ENCODE measurements at places on chromosomes 7 and 10. TPM values are rescaled to one million over a fixed set of nuclear protein-coding genes. Genes with fewer than 3 reads are reported as not detected.

The DUSP5 gene
- polyA plus RNA-seq = 66.7 TPM

The ALDH18A1 gene
- 49.8 TPM for polyA plus RNA-seq

The CYP17A1 gene
- polyA plus RNA-seq = not detected

The SYCE1 gene
- polyA plus RNA-seq = not detected

The RASSF4 gene
- 3.4 TPM for polyA plus RNA-seq

The ZP3 gene
- 3.1 TPM for polyA plus RNA-seq

The HOXA5 gene
- 8.6 TPM for polyA plus RNA-seq

The OR2A42 gene
- not detected for polyA plus RNA-seq

The URGCP gene
- polyA plus RNA-seq = 21.8 TPM

The ATRNL1 gene
- 0.06 TPM for polyA plus RNA-seq

The MORN4 gene
- 13.3 TPM for polyA plus RNA-seq

The WIPF3 gene
- 0.25 TPM for polyA plus RNA-seq

The SPDYE18 gene
- not detected for polyA plus RNA-seq

The SPAM1 gene
- not detected for polyA plus RNA-seq

The TEX47 gene
- polyA plus RNA-seq = not detected

The TMEM236 gene
- polyA plus RNA-seq = 0.06 TPM

The STRIP2 gene
- 8.2 TPM for polyA plus RNA-seq

The MUC3A gene
- polyA plus RNA-seq = 0.51 TPM

The CPA2 gene
- polyA plus RNA-seq = 0.33 TPM

The ACBD7 gene
- 0.16 TPM for polyA plus RNA-seq

The VDAC2 gene
- 150 TPM for polyA plus RNA-seq

The ABCB1 gene
- 0.16 TPM for polyA plus RNA-seq

The GDF2 gene
- not detected for polyA plus RNA-seq

The SHLD2 gene
- 7.7 TPM for polyA plus RNA-seq

The ARHGEF35 gene
- polyA plus RNA-seq = 7.6 TPM

The HSPA12A gene
- polyA plus RNA-seq = 5.9 TPM

The HOGA1 gene
- 0.32 TPM for polyA plus RNA-seq

The CYP26A1 gene
- not detected for polyA plus RNA-seq

The SLC26A3 gene
- not detected for polyA plus RNA-seq

The GBX1 gene
- not detected for polyA plus RNA-seq

The PDE1C gene
- polyA plus RNA-seq = 8.0 TPM

The FAM237B gene
- not detected for polyA plus RNA-seq

The PNLIPRP3 gene
- polyA plus RNA-seq = 39.7 TPM

The NPTX2 gene
- 0.01 TPM for polyA plus RNA-seq

The IFIT2 gene
- polyA plus RNA-seq = 0.41 TPM

The TAS2R39 gene
- not detected for polyA plus RNA-seq

The COL28A1 gene
- not detected for polyA plus RNA-seq

The SAMD9L gene
- polyA plus RNA-seq = 0.56 TPM

The PON1 gene
- not detected for polyA plus RNA-seq

The NANOS1 gene
- 2.1 TPM for polyA plus RNA-seq

The KCNH2 gene
- not detected for polyA plus RNA-seq

The SEC31B gene
- 2.0 TPM for polyA plus RNA-seq

The MRC1 gene
- polyA plus RNA-seq = 0.01 TPM

The LIPK gene
- 0.31 TPM for polyA plus RNA-seq

The BMPER gene
- polyA plus RNA-seq = 0.05 TPM

The GCK gene
- polyA plus RNA-seq = not detected

The DLX5 gene
- 0.07 TPM for polyA plus RNA-seq

Data from mammary epithelial cell (primary cell).